ENCODE measurements at places on chromosomes 4 and X.

- DNase-seq: no peak
Measured at GRCh38 chr4:30863021-30863420, 142.9 kb downstream of the PCDH7 start.

DNA sequence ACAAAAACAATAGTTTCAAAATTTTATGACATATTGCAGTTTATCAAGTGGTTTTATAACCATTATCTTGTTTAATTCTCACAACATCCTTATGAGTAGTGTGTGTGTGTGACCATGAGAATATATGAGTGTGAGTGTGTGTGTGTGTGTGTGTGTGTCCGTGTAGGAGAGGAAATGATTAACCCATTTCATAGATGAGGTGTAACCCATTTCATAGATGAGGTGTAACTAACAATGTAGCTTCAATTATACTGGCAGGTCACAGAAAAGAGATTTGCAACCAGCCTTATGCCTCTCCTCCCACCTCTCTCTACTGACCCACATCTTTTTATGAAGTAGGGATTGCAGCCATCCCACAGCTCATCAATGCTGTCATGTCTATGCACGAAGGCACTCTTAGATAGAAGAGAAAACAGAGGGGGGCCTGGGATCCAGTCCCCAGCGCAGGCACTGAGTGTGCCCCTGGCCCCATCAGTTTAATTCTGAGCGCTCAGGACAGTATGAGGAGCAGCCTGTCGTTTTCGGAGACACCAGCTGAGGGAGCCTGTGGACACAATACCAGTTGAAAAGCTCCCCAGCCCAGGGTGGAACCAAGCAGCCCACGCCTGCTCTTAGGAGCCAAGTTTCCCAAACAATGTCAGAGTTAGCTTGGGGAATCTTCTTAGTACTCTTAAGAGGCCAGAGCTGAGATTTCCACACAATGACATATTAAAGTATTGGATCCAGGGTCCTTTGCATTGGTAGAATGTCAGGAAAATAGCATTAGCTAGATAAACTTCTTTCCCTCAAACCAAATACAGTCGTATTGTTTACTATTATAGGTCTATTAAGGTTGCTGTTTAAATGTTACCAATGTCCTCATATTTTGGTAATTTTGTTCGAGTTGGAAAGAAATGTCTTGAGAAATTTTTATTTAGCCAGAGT is 88.6 kb downstream of the PALLD start:
- no peak for DNase-seq

DNA sequence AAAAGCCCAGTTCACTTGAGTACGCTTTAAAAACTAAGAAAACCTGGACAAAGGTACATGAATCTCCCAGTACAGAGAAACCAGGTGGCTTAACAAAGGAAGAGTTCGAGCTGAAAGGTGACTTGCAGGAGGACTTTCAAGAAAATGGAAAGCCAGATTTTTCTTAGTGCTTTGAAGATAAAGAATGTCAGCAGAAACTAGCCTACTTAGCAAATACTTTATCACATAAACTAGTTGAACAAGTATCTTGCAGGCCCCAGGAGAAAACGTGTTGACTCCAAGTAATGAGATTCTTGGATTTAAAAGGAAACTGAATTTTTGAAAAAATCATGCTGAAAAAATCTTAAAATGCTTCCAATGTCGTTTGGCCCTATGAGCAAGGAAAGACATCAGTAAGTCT is 26.4 kb downstream of the CDKN2AIP start:
- no peak for DNase-seq

DNA sequence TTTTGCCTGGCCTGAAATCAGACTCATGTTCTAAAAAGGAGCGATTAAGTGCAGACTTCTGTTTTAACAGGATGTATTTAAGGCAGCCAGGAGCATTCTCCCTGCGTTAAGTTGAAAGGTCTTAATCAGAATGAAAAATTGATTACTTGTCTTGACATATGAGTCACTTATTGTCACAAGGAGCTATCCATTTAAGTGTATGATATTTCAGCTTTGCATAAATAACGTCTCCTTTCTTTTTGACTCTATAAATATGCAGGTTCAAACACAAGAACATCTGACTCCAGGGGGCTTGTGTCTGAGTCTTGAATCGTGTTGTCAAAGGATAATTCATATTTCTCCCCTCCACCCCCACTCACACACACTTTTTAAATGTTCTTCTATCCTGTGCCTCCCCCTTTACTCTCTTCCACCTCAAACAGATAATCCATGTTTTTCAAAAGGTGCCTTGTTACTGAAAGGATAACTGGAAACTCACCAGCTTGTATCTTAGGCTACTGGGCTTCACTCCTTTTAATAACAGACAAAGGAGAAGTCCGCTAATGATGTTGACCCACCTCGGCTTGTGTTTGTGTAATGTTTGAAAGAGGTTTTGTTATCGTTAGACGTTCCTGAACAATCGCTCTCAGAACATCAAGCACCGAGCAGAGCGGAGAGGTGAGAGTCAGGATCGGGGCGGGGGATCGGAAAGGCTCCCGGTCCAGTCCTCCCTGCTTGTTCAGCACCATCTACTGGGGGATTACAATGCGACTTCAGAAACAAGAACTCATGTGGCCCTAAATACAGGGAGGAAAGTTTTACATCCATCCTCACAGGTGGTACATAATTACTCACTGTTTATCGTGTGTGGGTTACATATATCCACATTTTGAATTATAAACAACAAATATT is 107.5 kb upstream of the RPL34 start:
- peak; percentile 8 for DNase-seq

DNA sequence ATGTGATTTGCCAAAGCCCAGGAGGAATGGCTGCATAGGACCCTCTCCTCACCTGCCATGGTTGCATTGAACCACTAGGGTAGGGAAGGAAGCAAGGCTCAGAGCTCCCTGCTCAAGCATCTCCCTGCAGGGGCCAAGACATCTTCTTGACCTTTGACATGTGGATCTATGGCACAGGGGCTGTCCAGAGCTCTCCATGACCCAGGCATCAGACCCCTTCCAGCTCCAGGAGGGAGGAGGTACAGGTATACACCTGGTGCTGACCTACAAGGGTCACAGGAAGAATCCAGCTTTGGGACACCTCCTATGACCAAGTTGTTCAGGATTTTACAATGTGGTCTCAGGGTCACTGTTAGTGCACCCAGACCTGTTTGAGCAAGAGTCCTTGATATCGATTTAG is 23.2 kb upstream of the ASMTL start:
- no peak for DNase-seq
